DND-41 (cell line): ENCODE measurements at places on chromosomes 2 and 18.

GRCh38 chr2:233837694-233838229 lies 16.6 kb downstream of the HJURP start:
- H3K36me3 ChIP-seq, result peaks cover 93% of the 10 kb centered on the region
- no peak overlapping the region for H3K4me3 ChIP-seq
- no peaks in the 10 kb centered on the region for H3K27me3 ChIP-seq
- H3K4me1 ChIP-seq, result peaks cover 40% of the 10 kb centered on the region

DNA sequence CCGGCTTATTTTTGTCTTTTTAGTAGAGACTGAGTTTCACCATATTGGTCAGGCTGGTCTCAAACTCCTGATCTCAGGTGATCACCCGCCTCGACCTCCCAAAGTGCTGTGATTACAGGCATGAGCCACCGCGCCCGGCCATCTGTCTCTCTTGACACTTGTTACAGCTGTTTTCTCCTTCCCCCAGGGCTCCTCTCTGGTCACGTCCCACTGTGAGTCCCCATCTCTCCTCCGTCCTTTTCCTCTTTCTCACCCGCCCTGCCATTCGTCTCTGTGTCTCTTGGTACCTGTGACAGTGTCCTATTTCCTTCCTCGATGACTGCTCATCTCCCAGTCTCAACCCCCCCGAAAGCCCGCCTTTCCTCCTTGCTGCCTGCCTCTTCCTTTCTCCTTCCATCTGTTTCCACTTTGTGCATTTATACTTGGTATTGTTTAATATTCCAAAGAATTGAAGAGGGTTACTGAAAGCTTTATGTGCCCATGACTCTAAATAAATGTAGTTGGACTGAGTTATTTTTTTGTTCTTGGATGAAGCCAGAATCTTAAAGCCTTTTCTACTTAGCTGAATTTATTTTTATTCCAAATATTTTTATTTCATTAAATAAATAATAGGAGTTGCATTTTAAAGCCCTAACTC lies 241.5 kb downstream of the SH3RF3 start:
- no peak overlapping the region for H3K27ac ChIP-seq
- no peak for DNase-seq

DNA sequence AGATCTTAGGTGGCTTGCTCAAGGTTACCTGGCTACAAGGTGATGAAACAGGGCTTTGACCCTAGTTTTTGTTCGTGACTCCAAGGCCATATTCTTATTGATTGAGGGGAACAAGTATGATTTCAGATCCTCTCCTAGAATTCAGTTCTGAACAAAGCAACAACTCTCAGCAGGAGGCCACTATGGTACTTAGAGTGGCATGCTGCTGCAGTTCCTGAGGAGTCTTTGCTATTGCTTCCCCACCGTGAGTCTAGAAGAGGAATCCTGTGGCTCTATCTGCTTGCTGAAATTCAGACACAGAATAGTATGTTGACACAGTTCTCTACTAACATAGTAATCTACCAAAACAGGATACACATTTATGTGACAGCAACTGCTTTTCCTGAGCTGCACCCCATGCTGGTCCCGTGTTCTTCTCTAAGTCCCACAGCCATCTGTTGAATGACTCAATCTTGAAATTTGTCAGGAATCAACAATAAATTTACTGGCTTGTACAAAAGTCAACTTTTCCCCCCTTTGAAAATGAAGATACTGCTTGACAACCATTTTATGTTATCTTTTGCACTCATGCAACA lies 4.1 kb downstream of the TGFBRAP1 start:
- H3K27me3 ChIP-seq, result no peaks in the 10 kb centered on the region
- peaks cover 6% of the 10 kb centered on the region for H3K36me3 ChIP-seq
- no peak overlapping the region for H3K27ac ChIP-seq
- no peak overlapping the region for H3K4me3 ChIP-seq
- H3K4me1 ChIP-seq, result peaks cover 20% of the 10 kb centered on the region
- no peak for DNase-seq

GRCh38 chr18:27803957-27804356 lies 373.0 kb downstream of the CDH2 start:
- H3K36me3 ChIP-seq, result no peaks in the 10 kb centered on the region
- no peaks in the 10 kb centered on the region for H3K27me3 ChIP-seq
- no peak overlapping the region for H3K4me3 ChIP-seq
- no peak overlapping the region for H3K27ac ChIP-seq

GRCh38 chr18:62018034-62018758 lies 125.4 kb upstream of the RNF152 start:
- no peak overlapping the region for H3K4me3 ChIP-seq
- H3K36me3 ChIP-seq, result no peaks in the 10 kb centered on the region
- H3K4me1 ChIP-seq, result no peaks in the 10 kb centered on the region
- H3K27me3 ChIP-seq, result no peaks in the 10 kb centered on the region
- DNase-seq, result no peak

GRCh38 chr2:238237431-238238135 lies 2.3 kb downstream of the HES6 start:
- no peaks in the 10 kb centered on the region for H3K36me3 ChIP-seq
- DNase-seq, result no peak
- H3K4me1 ChIP-seq, result peaks cover 9% of the 10 kb centered on the region
- H3K4me3 ChIP-seq, result no peak overlapping the region

DNA sequence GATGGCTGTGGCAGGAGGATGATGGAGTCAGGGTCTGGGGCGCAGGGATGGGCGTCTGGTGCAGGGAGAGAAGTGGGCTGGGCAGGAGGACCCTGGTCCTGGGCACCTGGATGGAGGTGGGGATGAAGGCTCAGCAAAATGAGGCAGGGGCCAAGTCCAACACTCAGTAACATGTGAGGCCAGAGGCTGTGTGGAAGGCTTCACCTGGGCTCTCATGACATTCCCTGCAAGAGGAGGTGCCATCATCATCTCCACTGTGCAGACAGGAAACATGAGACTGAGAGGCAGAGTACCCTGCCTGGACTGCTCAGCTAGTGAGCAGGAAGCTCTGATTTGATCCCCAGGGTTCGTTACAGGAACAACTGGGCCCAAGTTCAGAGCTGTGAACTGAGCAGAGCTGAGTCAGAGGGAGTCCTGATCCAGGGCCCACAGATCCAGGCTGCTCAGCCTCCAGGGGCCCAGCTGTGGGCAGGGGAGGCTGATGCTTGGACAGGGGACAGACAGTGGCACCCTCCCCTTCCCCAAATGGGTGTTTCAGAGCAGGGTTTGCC lies 36.9 kb downstream of the HJURP start:
- DNase-seq, result no peak
- no peaks in the 10 kb centered on the region for H3K36me3 ChIP-seq
- peaks cover 5% of the 10 kb centered on the region for H3K27me3 ChIP-seq
- no peak overlapping the region for H3K4me3 ChIP-seq
- H3K27ac ChIP-seq, result no peak overlapping the region
- no peaks in the 10 kb centered on the region for H3K4me1 ChIP-seq

- H3K27ac ChIP-seq, result peak overlapping the region; percentile 82
- no peaks in the 10 kb centered on the region for H3K27me3 ChIP-seq
- peak overlapping the region; percentile 76 for H3K4me3 ChIP-seq
- peaks cover 48% of the 10 kb centered on the region for H3K4me1 ChIP-seq
- peak; percentile 63 for DNase-seq
- peaks cover 41% of the 10 kb centered on the region for H3K36me3 ChIP-seq
Observed at GRCh38 chr2:111121028-111121827, 514 bp downstream of the BCL2L11 start.

DNA sequence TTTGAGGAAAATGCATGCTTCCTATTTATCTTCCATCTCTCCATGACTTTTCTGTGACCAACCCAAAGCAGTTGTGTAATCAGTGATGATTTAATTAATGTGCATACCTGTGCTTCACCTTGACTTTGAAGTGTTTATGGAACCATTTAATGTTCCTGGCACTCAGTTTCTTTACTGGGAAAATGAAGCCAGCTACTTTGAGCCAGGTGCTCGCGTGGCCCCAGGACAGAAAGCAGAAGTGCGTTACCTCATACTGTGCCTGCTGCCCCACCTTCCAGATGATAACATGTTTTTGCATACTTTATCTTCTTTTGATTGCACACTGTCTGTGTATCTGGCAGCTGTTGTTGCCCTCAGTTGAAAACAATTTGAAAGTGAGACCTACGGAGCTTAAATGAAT lies 61.3 kb downstream of the PMAIP1 start:
- H3K27me3 ChIP-seq, result no peaks in the 10 kb centered on the region
- no peak overlapping the region for H3K4me3 ChIP-seq
- no peak overlapping the region for H3K27ac ChIP-seq
- H3K36me3 ChIP-seq, result no peaks in the 10 kb centered on the region

DNA sequence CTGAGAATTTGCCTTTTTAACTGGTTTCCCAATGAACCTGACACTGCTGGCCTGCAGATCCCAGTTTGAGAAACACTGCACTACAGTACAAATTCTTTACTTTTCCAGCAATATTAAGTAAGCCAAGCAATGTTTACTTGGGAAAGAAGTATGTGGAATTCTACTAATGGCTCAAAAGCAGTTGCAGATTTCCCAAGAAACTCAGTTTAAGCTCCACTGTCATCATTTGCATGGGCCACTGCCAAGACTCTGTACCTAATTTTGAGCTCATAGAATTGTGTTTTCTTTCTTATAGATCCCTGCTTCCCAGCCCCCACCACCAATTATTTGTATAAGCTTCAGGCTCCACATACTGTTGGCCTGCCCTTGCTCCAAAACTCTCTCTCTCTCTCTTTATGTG lies 676.1 kb downstream of the RNF144A start:
- no peaks in the 10 kb centered on the region for H3K27me3 ChIP-seq
- no peak overlapping the region for H3K4me3 ChIP-seq
- no peak overlapping the region for H3K27ac ChIP-seq
- no peaks in the 10 kb centered on the region for H3K36me3 ChIP-seq
- no peak for DNase-seq

DNA sequence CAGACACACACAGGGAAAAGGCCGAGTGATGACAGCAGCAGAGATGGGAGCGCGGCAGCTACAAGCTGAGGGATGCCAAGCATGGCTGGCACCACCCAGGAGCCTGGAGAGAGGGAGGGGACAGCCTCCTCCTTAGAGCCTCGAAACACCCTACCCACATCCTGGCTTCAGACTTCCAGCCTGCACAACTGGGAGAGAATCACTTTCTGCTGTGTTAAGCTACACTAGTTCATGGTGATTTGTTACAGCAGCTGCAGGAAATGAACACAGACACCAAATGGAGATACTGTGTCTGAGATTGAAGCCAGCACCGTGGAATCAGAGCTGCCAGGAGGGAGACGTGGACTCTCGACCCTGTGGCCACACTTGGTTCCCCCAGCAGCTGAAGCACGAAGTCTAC lies 27.5 kb upstream of the FOSL2 start:
- H3K4me1 ChIP-seq, result peaks cover 40% of the 10 kb centered on the region
- DNase-seq, result peak; percentile 64
- H3K36me3 ChIP-seq, result no peaks in the 10 kb centered on the region
- H3K4me3 ChIP-seq, result no peak overlapping the region
- H3K27ac ChIP-seq, result 0 out of 2 replicates have a peak overlapping the region, but pooled peaks have one; percentile 8
- H3K27me3 ChIP-seq, result no peaks in the 10 kb centered on the region

GRCh38 chr2:111135910-111136297 lies 15.2 kb downstream of the BCL2L11 start:
- peak; percentile 27 for DNase-seq
- H3K4me3 ChIP-seq, result no peak overlapping the region
- H3K36me3 ChIP-seq, result peaks cover 66% of the 10 kb centered on the region
- peak overlapping the region; percentile 6 for H3K27ac ChIP-seq

DNA sequence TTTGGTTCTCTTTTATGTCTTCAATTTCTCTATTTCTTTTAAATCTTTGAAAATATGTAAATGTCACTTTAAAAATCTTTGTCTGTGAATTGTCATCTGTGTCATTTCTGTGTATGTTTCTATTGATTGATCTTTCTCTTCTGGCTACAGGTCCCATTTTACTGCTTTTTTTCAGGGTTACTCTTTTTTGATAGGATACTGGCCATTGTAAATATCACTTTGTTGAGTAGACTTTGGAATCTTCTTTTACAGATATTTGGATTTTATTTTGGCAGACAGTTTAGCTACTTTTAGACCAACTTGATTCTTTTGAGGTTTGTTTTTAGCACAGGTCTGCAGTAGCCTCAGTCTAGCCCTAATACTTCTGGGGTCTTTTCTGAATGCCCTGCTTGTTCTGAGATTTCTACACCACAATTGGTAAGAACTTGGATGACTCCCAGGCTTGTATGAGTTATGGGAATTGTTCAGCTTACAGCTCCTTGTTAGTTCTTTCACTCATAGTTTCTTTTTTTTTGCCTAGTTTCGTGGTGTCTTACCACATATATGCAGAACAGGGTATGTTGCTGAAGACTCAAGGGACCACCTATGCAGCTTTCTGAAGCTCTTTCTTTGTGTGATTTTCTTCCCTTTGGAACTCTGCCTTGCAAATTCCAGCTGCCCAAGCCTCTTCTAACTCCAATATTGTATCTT lies 122.2 kb downstream of the QPCT start:
- H3K27ac ChIP-seq, result no peak overlapping the region
- H3K4me3 ChIP-seq, result no peak overlapping the region
- DNase-seq, result no peak
- H3K27me3 ChIP-seq, result peaks cover 7% of the 10 kb centered on the region

GRCh38 chr2:9113916-9114315 lies 92.7 kb upstream of the ASAP2 start:
- H3K27me3 ChIP-seq, result no peaks in the 10 kb centered on the region
- H3K4me1 ChIP-seq, result no peaks in the 10 kb centered on the region
- no peak overlapping the region for H3K4me3 ChIP-seq
- H3K27ac ChIP-seq, result no peak overlapping the region

DNA sequence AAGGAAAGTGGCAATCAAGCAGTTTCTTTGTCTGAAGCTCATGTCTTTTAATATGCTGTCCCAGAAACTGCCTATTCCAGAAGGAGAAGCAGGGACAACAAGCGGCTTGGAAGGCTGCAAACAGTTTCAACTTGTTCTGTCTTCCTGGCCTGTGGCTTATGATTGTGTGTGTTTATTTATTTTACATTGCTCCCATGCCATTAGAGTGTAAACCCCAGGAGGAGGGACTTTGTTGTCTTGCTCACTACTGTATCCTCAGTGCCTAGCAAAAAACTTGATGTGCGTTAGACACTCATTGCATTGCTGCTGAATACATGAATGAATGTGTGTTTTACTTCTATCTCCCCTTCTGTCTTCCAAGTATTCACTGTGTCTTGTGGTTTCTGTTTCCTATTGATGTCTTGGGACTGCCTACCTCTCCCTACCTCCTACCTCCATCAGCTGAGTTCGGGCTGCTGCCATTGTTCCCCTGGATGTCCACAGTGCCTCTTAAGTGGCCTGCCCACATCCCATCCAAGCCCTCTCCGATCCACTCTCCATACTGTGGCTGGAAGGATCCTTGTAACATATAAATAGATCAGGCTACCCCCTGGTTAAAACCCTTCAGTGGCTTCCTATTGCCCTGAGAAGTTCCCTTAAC lies 261.4 kb downstream of the DYSF start:
- no peak for DNase-seq
- no peak overlapping the region for H3K4me3 ChIP-seq
- no peak overlapping the region for H3K27ac ChIP-seq
- no peaks in the 10 kb centered on the region for H3K36me3 ChIP-seq

DNA sequence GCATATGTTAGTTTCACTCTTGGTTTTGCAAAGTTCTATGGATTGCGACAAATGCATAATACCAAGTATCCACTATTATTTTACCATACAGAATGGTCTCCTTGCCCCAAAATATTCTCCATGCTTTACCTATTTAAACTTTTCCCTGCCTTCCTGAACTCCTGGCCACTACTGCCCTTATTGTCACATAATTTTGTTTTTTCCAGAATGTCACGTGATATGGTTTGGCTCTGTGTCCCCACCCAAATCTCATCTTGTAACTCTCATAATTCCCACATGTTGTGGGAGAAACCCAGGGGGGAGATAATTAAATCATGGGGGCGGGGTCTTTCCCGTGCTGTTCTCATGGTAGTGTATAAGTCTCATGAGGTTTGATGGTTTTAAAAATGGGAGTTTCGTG lies 760.0 kb downstream of the METTL4 start:
- H3K4me1 ChIP-seq, result no peaks in the 10 kb centered on the region
- H3K27me3 ChIP-seq, result no peaks in the 10 kb centered on the region
- H3K36me3 ChIP-seq, result no peaks in the 10 kb centered on the region
- no peak overlapping the region for H3K27ac ChIP-seq
